ENCODE measurements at places on chromosomes 2 and 18.

DNA sequence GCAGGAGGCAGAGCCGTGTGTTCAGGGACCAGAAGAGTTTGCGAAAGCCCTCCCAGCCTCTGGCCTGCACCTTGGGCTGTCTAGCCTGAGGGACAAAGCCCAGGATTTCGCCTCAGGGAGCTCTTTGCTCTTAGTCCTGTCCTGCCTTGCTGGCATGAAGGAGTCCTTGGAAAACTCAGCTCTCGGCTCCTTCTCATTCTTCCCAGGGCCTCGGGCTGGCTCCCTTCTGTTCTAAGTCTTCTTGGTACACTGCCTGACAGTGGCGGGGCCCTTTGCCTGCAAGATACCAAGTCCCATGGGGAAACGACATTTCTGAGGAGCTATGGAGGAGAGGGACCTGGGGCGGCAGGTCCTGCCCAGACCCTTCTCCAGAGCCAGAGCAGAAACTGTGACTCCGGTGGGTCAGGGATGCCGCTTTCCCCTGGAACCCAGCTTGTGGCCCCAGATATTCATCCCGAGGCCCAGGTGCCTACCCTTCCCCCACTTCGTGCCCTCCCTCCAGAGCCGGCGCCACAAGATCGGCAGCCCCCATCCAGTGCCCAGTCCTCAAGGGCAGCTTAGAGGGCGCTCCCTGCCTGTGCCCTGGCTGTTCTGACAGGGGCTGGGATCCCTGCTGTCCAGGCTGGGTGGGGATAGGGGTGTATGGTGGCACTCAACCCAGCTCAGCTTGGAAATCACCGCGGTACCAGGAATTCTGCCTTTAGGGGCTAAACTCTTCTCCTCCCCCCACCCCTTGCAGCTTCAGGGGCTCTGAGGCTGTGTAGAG is 5.5 kb upstream of the CYP26B1 start:
- DNase-seq, result no peak

DNA sequence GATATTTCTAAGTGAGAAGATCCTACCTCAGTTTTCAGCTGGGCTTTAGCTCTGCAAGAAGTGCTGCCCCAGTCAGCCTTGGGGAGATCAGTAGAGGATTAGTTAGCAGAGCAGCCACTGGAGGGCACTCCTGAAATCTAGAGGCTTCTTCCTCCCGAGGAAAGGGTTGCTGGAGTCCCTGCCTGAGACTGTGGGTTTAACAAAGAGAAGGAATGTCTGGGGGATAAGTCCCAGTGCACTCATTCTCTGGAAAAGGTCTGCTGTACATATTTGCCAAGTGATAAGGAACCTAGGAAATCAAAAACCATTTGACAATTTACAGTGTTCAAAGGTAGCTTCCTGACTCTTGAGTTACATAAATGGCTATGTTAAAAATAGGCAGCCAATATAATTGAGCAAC is 207.2 kb downstream of the SLC8A1 start:
- DNase-seq, result peak; percentile 53

- peak; percentile 70 for DNase-seq
Observed at GRCh38 chr18:12744103-12744502, 41.3 kb downstream of the PSMG2 start.

DNA sequence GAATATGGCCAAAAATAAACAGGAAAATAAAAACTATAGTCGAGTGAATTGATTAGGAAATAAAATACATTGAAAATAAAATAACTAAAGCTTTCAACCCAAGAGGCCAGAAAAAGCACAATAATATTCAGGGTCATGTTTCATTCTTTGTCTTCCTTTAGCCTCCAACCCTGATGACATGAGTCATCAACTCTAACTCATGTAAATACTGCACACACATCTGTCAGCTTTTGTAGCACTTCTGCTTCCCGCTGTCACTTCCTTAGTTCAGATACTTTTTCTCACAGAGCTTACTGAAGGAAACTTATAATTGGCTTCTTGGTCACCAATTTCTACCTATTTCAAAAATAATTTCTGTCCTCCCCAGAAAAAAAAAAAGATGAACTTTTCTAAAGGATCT is 112.8 kb downstream of the UPP2 start:
- DNase-seq, result no peak

DNA sequence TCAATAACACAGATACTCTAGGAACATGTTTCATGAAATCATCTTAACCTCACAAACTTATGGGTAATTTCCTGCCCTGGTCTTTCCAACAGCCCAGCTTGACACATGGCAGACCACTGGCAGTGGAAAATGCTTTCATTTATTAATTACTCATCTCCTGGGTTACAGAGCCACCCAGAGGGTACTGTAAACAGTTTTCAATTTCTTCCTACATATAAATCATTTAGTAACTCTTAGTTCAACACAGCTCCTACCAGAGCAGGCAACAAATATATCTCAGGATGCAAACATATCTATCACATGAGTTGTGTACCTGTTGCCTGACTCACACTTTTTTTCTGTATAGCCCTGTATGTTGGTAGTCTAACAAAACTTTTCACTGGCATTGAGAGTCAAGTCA is 99.2 kb upstream of the VRK2 start:
- DNase-seq, result no peak

- DNase-seq, result no peak
Observed at GRCh38 chr2:131037398-131038257, 55.6 kb downstream of the FAM168B start.

- DNase-seq, result no peak
Observed at GRCh38 chr2:192298664-192299063, 103.9 kb upstream of the TMEFF2 start.
